ENCODE measurements at places on chromosomes 5 and 9. TPM values are rescaled to one million over a fixed set of nuclear protein-coding genes. Genes with fewer than 3 reads are reported as not detected.

- no peaks in the 10 kb centered on the region for H3K36me3 ChIP-seq
- peak overlapping the region; percentile 93 for H3K27ac ChIP-seq
- peaks cover 20% of the 10 kb centered on the region for H3K4me1 ChIP-seq
- no peaks in the 10 kb centered on the region for H3K27me3 ChIP-seq
These were observed 510 bp downstream of the NOXA1 start for GRCh38 chr9:137423514-137424291.

GRCh38 chr9:18928711-18929110 is 104.3 kb downstream of the SAXO1 start:
- H3K4me3 ChIP-seq: no peak overlapping the region
- H3K36me3 ChIP-seq: no peaks in the 10 kb centered on the region
- H3K27ac ChIP-seq: no peak overlapping the region

DNA sequence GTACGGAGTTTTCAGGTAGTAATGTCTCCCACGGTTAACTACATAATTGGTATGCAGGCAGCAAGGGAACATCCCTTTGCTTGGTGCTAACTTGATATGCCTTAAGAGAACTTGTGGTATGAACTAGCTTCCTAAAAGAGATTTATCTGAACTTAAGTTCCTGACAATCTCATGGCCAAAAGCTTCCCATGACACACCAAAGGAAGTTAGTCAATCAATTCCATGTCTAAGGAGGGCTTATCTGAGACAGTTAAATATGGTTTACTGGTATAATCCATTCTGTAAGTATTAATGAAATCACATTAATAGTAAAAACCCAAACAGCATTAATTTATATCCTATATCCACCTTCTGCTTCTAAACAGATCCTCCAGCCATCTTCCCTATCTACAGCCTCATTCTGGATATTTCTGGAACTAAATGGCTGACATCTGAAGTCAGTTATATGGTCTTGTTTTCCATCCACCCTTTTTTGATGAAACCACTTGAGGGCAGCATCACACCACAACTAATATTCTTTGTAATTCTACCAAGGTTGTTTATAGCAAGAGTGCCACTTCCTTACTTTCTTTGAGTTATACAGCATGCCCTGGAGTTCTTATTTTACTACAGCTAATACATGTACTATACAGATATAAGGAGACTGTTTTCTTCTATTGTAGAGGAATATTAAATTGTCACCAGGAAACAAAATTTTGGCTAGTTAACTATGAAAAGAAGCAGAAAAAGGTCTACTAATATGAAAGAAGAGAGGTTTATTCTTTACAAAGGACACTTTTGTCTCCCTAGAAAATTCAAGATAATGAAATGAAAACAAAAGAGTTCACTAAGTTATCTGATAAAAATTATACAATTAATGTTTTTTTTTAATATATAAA is 34.7 kb downstream of the SHOC1 start:
- no peak overlapping the region for H3K27ac ChIP-seq
- H3K4me1 ChIP-seq: no peaks in the 10 kb centered on the region
- H3K4me3 ChIP-seq: no peak overlapping the region
- H3K27me3 ChIP-seq: no peaks in the 10 kb centered on the region
- peak; percentile 78 for DNase-seq

DNA sequence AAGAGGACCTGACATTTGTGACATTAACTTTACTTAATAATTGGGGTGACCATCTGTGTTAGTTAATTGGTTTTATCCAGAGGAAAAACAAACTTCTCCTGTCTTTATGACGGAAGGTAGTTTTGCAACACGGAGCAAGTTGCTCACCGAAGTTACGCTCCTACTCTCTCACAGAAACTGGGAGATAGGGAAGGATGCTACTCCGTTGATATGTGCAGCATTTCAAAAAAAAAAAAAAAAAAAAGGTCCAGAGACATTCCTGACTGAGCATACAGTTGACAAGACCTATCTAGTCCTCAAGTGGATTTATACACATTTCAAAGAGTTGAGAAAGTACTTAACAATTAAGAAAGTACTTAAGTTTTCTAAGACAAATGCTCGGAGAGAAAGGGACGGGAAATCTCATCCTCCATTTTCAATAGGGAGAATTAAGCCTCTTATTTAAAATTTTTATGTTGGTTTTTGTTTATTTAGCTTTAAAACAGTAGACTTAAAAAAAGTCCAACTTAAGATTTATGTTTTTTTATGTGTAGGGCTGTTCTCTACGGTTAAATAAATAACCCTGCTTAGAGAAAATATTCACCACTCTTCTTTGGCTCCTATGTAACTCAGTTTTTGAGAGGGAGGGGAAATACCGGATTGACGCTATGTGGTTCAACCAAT is 455 bp upstream of the FER start:
- H3K36me3 ChIP-seq: no peaks in the 10 kb centered on the region
- no peaks in the 10 kb centered on the region for H3K4me1 ChIP-seq
- H3K27ac ChIP-seq: peak overlapping the region; percentile 97
- no peaks in the 10 kb centered on the region for H3K27me3 ChIP-seq

The SLC34A1 gene
- not detected for total RNA-seq

- H3K27me3 ChIP-seq: no peaks in the 10 kb centered on the region
- no peaks in the 10 kb centered on the region for H3K36me3 ChIP-seq
- peaks cover 3% of the 10 kb centered on the region for H3K4me1 ChIP-seq
- DNase-seq: no peak
These were observed 3.9 kb downstream of the MEGF9 start for GRCh38 chr9:120710110-120710981.

DNA sequence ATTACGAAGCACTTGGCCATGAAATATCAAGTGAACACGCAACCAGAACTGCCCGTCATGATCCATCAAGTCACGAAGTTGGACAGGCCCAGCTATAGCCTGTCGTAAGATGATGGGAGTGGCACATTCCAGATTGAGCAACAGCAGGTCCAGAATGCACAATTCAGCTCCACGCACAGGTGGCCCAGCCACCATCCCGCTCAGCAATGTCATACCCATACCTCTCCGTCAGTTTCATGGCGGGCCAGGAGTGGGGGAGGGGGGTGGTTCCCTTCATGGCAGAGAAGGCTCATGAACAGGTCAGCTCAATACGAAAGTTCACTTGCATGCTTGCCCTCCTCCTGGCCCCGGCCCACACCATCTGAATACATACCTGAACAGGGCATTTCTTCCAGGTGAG is 34.9 kb downstream of the SMIM23 start:
- H3K27me3 ChIP-seq: no peaks in the 10 kb centered on the region
- no peak for DNase-seq
- H3K4me3 ChIP-seq: no peak overlapping the region
- H3K4me1 ChIP-seq: no peaks in the 10 kb centered on the region
- no peak overlapping the region for H3K27ac ChIP-seq
